ENCODE measurements at places on chromosomes 1 and 21. TPM values are rescaled to one million over a fixed set of nuclear protein-coding genes. Genes with fewer than 3 reads are reported as not detected.

C1orf141 gene
- not detected for total RNA-seq

LYPLA2 gene
- total RNA-seq: 57.1 TPM

DNA sequence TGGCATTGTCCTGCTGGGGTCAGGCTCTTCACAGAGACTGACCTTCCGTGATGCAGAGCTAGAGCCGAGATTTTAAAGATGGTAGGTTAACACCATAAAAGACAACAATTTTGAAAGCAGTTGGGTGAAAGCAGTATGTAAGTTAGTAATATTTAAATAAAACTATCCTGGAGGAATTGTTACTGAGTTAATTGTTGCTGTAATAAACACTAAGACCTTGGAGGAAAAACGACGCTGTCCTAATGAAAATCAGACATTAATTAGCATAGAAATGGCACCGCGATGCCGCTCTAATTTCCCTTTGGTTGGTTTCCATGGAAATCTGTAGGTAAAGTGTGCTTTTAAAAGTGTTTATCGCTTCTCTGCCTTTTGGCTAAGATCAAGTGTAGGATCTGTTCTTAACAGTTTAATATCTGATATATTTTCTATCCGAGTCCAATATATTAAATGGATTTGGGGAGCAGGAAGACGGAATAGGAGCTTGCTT lies 745 bp upstream of the ANP32E start:
- DNase-seq: no peak

DNA sequence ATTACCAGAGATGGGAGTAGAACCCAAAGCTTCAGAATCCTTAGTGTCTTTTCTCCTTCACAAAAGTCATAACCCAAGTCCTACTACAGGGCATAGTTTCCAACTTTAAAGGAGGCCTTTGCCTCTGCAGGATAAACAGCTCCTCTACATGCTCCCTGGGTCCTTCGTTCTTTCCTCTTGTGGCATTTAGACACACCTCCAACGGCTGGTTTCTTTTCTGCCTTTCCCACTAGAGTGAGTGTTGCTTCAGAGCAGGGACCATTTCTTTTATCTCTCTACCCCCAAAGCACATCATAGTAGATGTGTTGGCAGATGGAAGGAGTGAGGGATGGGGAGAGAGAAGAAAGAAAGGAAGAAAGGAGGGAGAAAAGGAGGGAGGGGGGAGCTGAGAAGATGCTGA lies 144.7 kb upstream of the SPATA6 start:
- DNase-seq: no peak

DNA sequence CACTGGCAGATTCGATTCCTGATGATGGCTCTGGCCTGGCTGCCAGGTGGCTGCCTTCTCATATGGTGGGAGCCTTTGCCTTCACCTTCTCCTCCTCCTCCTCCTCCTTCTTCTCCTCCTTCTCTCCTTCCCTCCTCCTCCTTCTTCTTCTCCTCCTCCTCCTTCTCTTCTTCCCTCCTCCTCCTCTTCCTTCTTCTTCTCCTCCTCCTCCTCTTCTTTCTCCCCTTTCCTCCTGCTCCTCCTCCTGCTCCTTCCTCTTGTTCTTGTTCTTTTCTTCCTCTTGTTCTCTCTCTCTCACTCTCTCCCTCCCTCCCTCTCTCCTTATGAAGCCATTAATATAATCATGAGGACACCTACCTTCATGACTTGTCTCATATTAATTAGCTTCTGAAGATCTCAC lies 278.7 kb downstream of the CAMTA1 start:
- DNase-seq: no peak

DNA sequence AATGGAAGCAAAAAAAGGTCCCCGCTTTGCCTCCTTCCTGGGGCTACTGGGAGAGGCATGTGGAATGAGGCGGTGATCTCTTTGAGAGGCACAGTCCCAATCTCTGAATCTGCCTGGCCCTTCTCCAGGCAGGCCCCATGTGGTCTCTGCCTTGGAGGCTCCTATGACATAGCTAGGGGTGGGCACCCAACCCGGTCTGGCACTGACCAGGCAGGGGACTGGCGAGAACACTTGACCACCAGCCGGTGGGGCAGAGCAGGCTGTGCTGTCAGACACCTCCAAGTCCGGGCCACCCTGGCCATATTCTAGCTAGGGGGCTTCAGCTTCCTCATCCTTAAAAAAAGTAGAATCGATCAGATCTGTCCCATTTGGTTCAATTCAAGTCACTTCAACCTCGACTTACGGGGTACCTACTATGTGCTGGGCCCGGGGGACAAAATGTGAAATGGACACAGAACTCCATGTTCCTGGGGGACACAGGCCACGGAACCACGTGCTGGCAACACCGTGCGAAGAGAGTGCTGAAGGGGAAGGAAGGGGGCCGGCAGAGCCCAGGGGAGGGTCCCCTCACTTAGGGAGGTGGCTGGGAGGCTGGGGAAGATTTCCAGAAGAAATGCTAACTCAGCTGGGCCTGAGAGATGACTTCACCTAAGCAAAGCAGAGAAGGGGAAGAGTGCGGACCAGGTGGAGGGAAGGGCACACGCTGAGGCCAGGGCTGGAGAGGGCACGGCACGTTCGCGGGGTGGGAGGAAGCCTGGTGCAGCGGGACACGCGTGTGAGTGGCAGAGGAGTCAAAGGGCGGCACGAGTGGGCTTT lies 33.3 kb downstream of the HSPG2 start:
- no peak for DNase-seq

- no peak for DNase-seq
These were observed 117.2 kb downstream of the HHAT start for GRCh38 chr1:210445931-210446330.

DNA sequence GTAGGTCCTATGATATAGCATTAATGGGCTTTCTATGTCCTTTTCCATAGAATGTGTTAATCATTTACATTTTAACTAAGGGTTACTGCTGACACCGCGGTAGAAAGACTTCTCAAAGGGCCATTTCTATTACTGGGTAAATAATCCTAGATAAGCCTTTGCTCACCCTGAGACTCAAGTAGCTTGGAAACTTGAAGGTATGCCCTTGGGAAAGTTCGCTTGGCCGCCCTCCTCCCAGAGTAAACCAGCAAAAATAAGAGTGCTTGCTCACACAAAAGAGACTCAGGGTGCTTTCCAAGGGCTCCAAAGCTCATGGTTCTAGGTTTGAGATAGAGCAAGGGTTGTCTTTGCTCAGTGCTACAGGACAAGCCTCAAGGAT lies 85.8 kb upstream of the TMPRSS2 start:
- no peak for DNase-seq

GRCh38 chr1:912740-913301 lies 10.9 kb upstream of the SAMD11 start:
- no peak for DNase-seq

GRCh38 chr1:68916221-68916902 lies 419.5 kb upstream of the DEPDC1 start:
- no peak for DNase-seq

- no peak for DNase-seq
These were observed 69.2 kb upstream of the GJA8 start for GRCh38 chr1:147833231-147833860.

DNA sequence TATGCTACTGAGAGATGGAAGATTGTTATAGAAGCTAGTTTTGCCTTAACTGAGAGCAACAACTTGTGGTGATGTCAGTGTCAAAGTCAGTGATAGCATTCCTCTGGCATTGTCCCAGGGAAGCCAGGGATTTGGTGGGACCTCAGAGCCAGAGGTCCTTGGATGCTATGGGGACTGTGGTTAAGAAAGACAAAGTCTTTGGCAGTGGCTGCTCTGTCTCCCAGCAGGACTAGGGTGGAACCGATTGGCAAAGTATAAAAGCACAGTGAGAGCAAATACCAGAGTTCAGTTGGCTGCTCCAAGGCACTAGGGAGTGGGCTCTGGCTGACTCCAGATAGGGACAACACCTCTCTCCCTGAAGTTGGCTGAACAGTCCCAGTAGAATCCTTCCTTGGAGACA lies 104.8 kb downstream of the GDAP2 start:
- DNase-seq: no peak

DNA sequence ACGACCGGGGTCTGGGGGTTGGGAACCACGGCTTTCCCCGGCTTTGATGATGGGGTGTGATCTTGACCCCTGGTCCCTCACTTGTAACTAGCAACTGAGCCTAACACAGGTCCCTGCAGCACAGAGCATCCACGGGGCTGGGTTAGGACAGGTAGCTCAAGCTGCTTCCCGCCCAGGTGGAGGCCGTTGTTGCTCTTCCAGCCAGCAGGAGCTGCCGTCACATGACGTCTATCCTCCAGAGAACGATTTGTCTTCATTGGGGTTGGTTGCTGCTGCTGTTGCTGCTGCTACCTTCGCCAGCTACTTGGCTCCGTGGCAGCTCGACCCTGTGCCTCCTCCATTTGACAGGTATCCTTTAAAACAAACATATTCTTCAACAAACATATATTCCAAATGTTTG lies 74.3 kb upstream of the ADAR start:
- DNase-seq: no peak

Data from T-helper 17 cell (primary cell).